ENCODE measurements at places on chromosomes 3 and 15. TPM values are rescaled to one million over a fixed set of nuclear protein-coding genes. Genes with fewer than 3 reads are reported as not detected.

DNA sequence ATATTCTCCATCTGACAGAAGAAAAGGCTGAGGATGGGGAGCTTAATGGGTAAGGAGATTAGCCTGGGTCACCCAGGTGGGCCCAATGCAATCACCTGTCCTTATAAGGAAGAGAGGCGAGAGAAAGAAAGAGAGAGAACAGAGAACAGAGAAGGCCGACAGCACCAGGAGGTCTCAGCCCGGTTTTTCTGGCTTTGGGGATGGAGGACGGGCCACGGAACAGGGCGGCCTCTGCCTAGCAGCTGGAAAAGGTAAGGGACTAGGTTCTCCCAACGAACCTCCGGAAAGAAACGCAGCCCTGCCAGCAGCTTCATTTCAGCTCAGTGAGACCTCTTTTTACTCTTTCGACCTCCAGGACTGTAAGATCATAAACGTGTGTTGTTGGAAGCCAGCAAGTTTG is 196.0 kb upstream of the LYSMD4 start:
- no peak for DNase-seq

Gene UROC1
- 0.17 TPM for polyA plus RNA-seq

Gene CP
- 0.51 TPM for polyA plus RNA-seq

Gene SLC38A3
- polyA plus RNA-seq, result 8.4 TPM

Gene CSPG5
- 2.1 TPM for polyA plus RNA-seq

Gene OCA2
- 8.0 TPM for polyA plus RNA-seq

DNA sequence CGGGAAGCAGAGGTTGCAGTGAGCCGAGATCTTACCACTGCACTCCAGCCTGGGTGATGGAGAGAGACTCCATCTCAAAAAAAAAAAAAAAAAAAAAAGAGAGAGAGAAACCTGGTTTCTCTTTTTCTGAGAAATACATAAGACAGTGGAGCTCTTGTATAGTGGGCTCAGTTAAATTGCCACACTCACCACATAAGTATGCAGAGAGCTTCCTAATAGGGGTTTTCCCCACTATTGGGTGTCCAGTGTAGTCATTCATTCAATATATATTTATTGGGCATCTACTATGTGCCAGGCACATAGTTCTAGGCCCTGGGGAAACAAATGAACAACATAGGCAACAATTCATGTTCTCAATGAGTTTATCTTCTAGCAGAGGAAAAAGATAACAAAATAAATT is 48.9 kb upstream of the FMN1 start:
- no peak for DNase-seq

Gene ZNF860
- polyA plus RNA-seq, result 2.1 TPM

Gene BTLA
- polyA plus RNA-seq, result 0.84 TPM

GRCh38 chr3:49867871-49868321 is 1.8 kb downstream of the CAMKV start:
- no peak for DNase-seq

DNA sequence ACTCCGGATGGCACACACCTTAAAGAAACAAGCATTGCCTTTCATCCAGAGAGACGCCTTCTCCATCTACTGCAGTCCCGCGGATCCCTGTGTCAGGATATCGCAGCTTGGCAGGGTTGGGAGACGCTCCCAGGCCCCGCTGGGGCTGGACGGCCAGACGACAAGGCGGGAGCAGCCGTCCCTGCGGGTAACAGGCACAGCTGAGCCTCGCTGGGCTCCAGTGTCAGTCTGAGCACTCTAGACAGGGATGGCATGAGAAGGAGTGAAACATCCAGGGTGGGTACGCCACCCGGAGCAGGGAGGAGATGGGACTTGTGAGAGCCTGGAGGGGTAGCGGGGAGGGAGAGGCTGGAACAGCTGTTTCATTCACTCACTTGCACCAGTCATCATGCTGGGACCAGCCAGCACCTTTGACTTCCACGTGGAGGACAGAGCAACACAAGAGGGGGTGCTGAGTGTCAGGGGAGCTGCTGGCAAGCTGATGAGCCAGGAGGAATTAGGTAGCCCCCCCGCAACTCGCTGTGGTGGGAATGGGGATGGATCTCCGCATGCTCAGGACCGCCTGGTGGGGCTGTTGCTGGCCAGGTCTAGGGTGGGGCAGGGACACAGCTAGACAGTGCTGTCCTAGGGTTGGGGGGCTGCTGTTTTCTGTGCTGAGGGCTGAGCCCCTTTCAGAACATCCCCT is 31.6 kb upstream of the SNRPA1 start:
- no peak for DNase-seq

- DNase-seq, result no peak
Measured at GRCh38 chr3:101635345-101635744, 41.6 kb downstream of the ZBTB11 start.

Gene CASR
- 26.9 TPM for polyA plus RNA-seq

Gene EDC3
- 43.0 TPM for polyA plus RNA-seq

DNA sequence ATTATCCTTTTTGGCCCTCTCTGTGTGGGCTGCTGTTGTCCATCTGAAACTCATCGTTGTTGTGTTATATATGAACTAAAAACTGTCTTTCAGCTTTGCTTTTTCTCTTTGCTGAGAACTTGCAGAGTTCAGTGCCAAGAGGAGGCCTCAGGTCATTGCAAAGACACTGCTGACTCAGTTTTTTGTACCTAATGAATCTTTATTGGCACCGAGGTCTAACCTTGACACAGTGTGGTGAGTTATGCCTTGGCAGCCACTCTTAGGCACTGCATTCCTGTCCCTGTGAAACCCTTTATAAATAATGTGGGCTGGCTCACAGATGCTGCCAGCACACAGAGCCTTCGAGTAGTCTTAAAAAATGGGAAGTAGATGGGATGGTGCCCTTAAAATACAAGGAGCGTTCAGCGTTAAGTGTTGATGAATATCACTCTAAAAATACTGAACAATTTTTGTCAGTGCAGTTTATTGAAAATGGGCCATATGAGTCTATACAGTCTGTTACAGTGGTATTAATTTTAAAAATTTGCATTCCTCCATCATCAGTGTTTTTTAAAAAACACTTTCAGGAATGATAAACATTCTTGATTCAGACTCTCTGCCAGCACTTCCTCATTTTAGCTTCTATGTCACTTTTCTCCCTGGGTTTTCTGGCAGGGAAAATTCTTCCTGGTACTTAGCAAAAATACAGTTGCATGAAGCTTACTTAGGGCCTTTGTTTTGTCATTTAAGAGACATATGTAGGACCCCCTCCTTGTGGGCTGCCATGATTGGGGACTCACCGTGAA is 234.1 kb downstream of the CACNA2D3 start:
- DNase-seq, result no peak

Gene SKOR1
- polyA plus RNA-seq, result 0.49 TPM
